ENCODE measurements at places on chromosomes 3 and 15.

DNA sequence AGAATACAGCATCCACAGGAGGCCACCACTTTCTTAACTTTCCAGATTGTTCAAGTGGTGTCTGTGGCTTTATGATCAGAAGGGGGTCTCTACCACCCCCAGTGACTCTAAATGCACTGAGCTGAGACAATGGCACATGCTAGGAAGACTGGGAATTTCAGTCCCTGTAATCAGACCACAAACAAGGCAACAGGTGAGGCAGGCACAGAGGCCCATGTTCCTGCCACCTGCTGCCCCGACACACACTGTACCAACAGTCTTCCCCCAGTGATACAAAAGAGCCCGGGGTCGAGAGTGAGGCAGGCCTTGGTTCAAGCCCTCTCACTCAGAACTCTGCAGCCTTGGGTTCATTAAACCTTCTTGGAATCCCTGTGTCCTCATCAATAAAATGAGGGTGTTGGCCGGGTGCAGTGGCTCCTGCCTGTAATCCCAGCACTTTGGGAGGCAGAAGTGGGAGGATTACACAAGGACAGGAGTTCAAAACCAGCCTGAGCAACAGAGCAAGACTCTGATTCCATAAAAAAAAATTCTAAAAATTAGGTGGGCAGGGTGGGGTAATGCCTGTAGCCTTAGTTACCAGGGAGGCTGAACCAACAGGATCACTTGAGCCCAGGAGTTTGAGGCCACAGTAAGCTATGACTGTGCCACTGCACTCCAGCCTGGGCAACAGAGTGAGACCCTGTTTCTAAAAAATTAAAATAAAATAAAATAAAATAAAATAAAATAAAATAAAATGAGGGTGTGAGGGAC lies 55.8 kb downstream of the ADCY5 start:
- peak; percentile 10 for DNase-seq
- no peaks in the 10 kb centered on the region for H3K36me3 ChIP-seq
- peak overlapping the region; percentile 54 for H3K27ac ChIP-seq
- H3K4me3 ChIP-seq: no peak overlapping the region

- peaks cover 4% of the 10 kb centered on the region for H3K4me1 ChIP-seq
- DNase-seq: no peak
- H3K27me3 ChIP-seq: no peaks in the 10 kb centered on the region
- H3K27ac ChIP-seq: no peak overlapping the region
- no peaks in the 10 kb centered on the region for H3K36me3 ChIP-seq
These were observed 222.9 kb downstream of the DTWD1 start for GRCh38 chr15:49843725-49844124.

- H3K27me3 ChIP-seq: no peaks in the 10 kb centered on the region
- peaks cover 64% of the 10 kb centered on the region for H3K36me3 ChIP-seq
- peak overlapping the region; percentile 34 for H3K27ac ChIP-seq
- H3K4me3 ChIP-seq: no peak overlapping the region
These were observed 21.0 kb downstream of the TMEM43 start for GRCh38 chr3:14145670-14146380.

GRCh38 chr3:121491683-121492320 lies 54.0 kb downstream of the POLQ start:
- H3K4me1 ChIP-seq: no peaks in the 10 kb centered on the region
- DNase-seq: no peak
- no peaks in the 10 kb centered on the region for H3K27me3 ChIP-seq
- H3K27ac ChIP-seq: no peak overlapping the region
- H3K4me3 ChIP-seq: no peak overlapping the region

GRCh38 chr15:42031198-42031915 lies 10.5 kb upstream of the PLA2G4E start:
- H3K4me3 ChIP-seq: no peak overlapping the region
- H3K27ac ChIP-seq: no peak overlapping the region
- no peaks in the 10 kb centered on the region for H3K36me3 ChIP-seq

All from heart left ventricle (tissue), 16 donors.